ENCODE measurements at places on chromosomes 6 and 20.

DNA sequence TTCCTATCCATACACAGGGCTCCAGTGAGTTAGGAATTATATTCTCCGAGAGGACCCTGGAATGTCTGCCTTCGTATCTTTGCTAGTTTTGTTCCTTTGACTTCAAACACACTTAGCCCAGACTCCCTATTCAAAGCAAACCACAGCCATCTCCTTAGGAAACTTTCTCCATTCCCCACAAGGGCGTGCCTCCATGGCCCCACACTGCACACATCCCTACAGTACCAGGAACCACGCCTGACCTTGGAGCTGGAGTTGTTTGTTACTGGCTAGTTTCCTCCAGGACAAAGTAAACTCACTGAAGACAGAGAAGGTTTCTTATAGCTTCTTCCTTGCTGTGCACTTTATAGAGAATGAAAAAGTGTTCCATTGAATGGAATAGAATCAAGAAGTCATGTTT, 412.8 kb upstream of the AGPAT4 start:
- DNase-seq, result no peak

GRCh38 chr20:2838170-2838797, 2.2 kb downstream of the PCED1A start:
- no peak for DNase-seq

- DNase-seq, result no peak
Observed at GRCh38 chr6:63997734-63998133, 362.1 kb downstream of the PHF3 start.

GRCh38 chr20:59412875-59413284, 112.5 kb downstream of the EDN3 start:
- no peak for DNase-seq

DNA sequence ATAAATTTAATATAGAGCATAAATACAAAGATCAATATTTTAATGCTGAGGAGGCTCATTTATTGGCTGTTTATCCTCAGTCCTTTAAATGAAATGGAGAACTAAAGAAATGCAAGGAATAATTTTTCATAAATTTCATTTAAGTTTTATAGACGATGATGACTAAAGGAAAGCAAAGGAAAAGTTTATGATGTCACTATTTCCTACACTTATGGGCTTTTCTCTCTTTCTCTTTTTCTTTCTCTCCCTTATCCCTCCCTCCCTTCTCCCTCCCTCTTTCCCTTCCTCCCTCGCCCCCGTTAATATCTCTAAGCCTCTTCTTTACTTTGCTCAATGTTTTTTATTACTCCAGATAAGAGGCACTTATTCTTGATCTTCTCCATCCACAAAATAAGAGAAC, 889.7 kb upstream of the FLRT3 start:
- no peak for DNase-seq

- DNase-seq, result no peak
Observed at GRCh38 chr6:148365041-148365440, 22.4 kb downstream of the SASH1 start.
